ENCODE measurements at places on chromosomes 2 and 18.

DNA sequence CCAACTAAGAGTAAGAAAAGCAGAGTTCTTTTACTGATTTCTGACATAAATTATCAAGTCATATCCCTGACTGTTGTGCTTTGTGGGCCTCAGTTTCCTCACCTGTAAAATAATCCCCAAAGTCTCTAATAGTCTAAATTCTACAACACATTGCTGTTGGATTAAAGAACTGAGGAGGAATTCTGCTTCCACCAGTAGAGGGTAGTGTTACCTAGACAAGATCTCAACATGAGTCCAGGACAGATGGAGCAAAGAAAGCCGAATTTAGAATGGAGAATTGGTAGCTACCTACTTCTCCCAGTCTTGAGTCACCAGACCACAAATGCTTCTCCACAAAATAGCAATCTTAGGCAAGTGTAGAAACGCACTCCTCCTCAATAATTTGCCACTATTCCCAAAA lies 462.5 kb upstream of the FSHR start:
- peak; percentile 55 for DNase-seq

- no peak for DNase-seq
These were observed 60.3 kb upstream of the THUMPD2 start for GRCh38 chr2:39839261-39839848.

GRCh38 chr2:195037045-195037444 lies 620.0 kb upstream of the SLC39A10 start:
- DNase-seq: no peak

- peak; percentile 21 for DNase-seq
These were observed 181.3 kb downstream of the INSIG2 start for GRCh38 chr2:118269408-118270051.

DNA sequence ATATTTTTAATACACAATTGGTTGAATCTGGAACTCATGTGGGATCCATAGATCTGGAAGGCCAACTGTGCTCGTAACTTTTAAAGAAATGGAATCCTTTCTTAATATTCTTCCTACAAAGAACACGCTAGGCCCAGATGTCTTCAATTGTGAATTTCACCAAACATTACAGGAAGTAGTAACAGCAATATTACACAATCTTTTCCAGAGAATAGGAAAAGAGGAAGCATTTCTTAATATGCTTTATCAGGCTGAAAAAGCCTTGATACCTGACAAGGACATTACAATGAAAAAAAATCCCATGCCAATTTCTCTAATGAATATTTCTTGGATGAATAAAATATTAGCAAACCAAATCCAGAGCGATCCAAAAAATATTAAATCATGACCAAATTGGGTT lies 80.3 kb upstream of the HAAO start:
- peak; percentile 59 for DNase-seq

- DNase-seq: no peak
These were observed 130.0 kb downstream of the LPIN1 start for GRCh38 chr2:11876436-11876835.
